Astrocyte of the spinal cord (primary cell): ENCODE measurements at places on chromosomes 7 and 10.

GRCh38 chr10:72276013-72276387, 2.3 kb downstream of the DDIT4 start:
- peak; percentile 35 for DNase-seq

DNA sequence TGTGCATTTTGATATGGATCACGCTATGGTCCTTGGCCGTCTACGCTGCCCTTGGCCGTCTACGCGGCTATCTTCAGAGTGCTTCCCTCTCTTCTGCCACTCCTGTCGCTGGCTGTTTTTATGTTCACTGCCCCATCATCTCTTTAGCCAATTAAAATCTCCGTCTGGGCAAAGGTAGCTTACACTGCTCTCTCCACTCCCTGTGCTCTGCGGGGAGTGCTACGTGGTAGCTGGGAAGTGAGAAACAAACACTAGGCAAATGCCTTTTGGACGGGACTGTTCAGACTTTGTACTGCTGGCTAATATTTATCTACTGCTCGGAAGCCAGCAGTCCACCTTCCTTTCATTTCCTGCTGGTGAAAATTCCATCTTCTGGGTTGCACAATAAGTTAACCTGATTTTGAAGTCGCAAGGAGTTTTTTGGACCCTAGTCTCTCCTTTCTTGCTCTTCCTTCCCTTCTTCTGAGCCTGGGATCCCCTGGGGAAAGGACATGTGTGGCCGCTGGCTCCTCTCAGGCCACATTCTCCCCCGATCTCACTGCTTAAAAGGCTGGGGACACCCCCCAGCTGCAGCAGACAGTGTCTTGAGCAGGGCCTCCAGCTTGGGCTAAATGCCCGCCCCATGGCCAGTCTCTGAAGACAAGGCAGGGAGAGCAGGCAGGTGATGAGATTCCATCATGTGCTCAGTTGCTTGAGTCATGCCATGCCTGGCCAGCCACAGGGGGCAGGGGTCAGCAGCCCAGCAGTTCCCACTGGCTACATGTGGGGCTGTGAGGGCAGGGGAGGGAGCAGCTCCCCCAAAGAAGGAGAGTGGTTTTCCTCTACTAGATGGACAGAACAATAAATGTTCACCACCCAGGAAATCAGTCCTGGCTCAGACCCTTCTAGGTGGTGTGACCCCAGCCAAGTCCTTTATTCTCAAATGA, 25.5 kb upstream of the RBM33 start:
- peak; percentile 10 for DNase-seq

DNA sequence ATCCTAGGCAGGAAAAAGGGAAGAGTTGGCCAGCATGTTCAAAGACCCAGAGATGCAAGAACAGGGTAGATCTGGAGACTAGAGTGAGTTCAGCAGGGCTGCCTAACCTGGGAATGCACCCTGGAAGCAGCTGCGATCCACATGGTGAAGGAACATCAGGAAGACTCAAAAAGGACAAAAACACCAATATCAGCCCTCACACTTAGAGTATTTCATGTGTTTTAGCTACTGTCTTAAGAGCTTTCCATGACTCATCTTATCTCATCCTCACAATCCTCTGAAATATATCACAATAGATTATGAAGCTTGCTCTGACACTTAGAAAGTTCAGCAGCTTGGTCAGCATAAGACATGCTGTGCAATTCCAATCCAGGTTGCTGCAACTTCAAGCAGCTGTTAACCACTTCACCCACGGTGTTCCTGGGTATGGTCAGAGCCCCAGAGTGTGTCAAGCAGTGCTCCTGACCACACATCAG, 380.9 kb downstream of the PARD3 start:
- peak; percentile 79 for DNase-seq

DNA sequence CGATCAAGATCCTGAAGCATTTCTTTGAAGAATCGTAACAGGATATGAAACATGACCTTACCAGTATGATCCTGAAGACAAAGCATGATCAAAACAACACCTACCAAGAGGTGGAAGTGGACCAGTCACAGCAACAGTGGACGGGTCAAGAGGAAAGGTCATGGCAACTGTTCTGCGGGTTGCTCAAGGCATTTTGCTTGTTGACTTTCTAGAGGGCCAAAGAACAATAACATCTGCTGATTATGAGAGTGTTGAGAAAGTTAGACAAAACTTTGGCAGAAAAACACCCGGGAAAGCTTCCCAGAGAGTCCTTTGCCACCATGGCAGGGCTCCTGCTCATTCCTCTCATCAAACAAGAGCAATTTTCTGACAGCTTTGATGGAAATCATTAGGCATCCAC, 65.6 kb upstream of the LRRC18 start:
- DNase-seq: no peak

- DNase-seq: no peak
These were observed 31.6 kb downstream of the RASGEF1A start for GRCh38 chr10:43235070-43235900.

DNA sequence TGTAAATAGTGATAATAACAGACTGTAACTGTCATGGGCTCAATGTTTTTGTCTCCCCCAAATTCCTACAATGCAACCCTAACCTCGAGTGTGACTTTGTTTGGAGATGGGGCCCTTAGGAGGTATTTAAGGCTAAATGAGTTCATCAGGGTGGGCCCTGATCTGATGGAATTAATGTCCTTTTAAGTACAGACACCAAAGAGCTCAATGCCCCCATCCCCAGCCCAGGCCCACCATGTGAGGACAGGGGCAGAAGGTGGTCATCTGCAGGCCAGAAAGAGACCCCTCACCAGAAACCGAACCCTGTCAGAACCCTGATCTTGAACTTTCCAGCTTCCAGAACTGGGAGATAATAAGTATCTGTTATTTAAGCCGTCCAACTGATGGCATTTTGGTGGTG, 83.2 kb downstream of the PIP4K2A start:
- no peak for DNase-seq

- DNase-seq: no peak
These were observed 103.1 kb upstream of the AFAP1L2 start for GRCh38 chr10:114507449-114507848.

DNA sequence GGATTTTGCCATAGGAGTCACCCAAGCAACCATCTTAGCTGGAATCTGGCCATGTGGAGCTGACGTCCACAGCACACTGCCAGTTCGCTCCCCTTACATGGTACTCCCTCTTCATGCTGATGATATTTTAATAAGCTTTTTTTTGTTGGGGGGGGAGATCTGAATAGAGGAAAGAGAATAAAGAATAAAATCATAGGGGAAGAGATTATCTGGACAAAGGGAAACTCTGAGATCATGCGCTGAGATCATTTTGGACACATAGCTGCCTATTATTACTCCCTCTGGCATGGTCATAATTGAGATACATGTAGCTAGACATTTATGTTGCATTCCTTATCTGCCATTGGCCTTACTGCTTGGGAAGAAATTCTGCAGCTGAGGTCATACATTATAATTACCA, 282.7 kb downstream of the HTR7 start:
- no peak for DNase-seq

GRCh38 chr10:80664071-80664680, 126.5 kb downstream of the SH2D4B start:
- peak; percentile 52 for DNase-seq

DNA sequence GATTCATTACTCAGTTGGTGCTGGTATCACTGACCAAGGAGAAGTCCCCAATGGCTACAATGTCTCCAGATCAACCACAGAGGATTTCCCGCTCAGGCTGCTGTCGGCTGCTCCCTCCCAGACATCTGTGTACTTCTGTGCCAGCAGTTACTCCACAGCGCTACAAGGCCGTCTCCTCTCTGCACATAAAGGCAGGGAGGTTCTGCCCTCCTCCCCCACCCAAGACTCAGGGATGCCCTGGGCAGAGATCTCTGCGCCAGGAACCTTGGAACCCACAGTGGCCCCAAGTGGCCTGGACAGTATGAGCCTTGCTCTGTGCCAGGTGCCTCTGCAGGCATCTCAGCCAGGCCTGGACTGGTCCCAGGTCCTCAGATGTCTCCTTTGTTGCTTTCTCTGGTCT, 193.4 kb upstream of the PRSS58 start:
- DNase-seq: no peak

- no peak for DNase-seq
These were observed 25.6 kb upstream of the ADGRA1 start for GRCh38 chr10:133062085-133062484.
